ENCODE measurements at places on chromosomes 12 and 14.

- DNase-seq = peak; percentile 3
Measured at GRCh38 chr14:100547633-100548294, 39.5 kb downstream of the BEGAIN start.

- peak; percentile 54 for DNase-seq
Measured at GRCh38 chr14:64823305-64823861, 56.3 kb downstream of the SPTB start.

- DNase-seq = no peak
Measured at GRCh38 chr14:89576960-89577359, 159.9 kb upstream of the FOXN3 start.

GRCh38 chr14:72471346-72471745 lies 422.6 kb downstream of the DPF3 start:
- no peak for DNase-seq

DNA sequence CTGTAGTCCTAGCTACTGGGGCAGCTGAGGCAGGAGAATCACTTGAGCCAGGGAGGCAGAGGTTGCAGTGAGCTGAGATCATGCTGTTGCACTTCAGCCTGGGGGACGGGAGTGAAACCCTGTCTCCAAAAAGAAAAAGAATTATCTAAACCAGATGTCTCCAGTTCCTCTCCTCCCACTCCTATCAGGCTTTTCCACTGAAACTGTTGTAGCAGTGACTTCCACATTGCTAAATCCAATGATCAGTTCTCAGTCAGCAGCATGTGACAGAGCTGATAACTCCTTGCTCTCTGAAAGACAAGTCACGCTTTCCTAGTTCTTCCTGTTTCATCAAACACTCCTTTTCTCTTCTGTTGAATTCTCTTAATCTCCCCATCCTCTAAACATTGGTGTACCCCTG lies 8.6 kb downstream of the SLC38A6 start:
- DNase-seq = no peak

GRCh38 chr12:53048780-53049401 lies 974 bp upstream of the TNS2 start:
- DNase-seq = no peak

DNA sequence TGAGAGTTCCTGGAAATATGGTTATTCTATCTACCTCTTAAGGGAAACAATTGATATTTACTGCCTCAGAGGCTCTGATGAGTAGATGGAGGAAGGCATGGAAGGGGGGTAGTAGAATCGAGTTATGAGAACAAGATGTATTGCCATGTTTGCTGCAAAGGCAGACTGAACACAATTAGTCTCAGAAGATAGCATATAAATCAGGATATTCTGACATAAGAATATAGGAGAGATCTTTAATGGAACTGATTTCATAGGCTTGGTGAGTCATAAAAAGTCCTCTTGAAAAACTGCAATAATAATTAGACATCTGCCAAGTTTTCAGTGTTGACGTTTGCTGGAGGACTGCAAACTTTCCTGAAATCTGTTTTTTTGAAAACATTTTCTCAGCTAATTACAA lies 636.1 kb downstream of the TMTC2 start:
- no peak for DNase-seq

DNA sequence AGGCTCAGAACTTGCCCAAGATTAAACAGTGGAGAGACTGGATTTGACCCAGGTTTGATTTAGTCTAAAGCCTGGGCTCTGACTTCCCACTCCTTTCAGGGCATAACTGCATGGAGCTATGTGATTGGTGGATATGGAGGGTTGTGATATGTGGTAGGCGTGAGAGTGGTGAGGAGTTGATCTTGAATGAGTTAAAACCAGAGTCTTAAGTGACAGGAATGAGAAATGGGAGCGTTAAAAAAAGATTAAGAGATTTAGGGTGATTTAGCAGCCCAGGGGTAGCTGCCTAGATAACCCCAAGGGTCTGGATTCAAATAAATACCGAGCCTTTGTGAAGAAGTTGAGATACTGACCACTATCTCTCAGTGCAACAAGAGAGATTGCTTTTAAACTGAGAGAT lies 8.4 kb downstream of the SYNDIG1L start:
- no peak for DNase-seq

- DNase-seq = no peak
Measured at GRCh38 chr14:68541178-68541896, 251.5 kb downstream of the ZFP36L1 start.

GRCh38 chr12:47388712-47389111 lies 309.0 kb upstream of the AMIGO2 start:
- no peak for DNase-seq

DNA sequence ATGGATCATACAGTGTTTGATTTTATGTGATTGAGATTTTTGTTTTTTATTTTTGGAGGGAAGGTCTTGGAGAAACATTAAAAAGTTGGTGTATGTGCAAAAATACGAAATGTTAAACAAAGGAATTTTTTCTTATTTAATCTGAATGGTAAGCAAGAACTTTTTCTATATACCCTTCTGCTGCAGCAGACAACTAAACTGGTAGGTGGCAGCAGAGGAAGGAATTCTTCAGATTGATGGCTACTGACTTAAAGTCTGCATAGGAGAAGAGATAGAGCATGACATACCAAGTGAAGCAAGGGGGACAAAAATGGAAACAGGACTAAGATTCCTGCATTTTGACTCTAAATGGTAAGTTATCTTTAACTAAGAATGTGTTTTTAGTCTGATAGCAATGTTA lies 42.0 kb upstream of the A2ML1 start:
- peak; percentile 46 for DNase-seq

DNA sequence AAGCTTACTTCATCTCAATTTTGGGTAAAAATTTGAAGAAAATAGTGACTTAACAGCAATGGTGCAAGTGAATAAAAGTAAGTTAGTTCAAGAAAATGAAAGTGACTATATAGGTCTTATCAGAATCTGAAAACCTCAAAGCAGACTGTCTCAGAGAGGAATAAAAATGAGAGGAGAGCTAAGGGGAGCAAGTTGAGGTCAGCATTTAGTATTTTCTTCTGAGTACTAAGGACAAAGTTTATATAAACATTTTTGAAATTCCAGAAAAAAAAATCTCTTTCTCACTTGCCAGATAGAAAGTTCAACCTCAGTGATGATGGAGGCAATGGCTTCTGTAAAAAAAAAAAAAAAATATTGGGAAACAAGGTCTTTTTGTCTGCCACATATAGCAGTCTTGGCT lies 414.1 kb downstream of the NPAS3 start:
- DNase-seq = peak; percentile 39

DNA sequence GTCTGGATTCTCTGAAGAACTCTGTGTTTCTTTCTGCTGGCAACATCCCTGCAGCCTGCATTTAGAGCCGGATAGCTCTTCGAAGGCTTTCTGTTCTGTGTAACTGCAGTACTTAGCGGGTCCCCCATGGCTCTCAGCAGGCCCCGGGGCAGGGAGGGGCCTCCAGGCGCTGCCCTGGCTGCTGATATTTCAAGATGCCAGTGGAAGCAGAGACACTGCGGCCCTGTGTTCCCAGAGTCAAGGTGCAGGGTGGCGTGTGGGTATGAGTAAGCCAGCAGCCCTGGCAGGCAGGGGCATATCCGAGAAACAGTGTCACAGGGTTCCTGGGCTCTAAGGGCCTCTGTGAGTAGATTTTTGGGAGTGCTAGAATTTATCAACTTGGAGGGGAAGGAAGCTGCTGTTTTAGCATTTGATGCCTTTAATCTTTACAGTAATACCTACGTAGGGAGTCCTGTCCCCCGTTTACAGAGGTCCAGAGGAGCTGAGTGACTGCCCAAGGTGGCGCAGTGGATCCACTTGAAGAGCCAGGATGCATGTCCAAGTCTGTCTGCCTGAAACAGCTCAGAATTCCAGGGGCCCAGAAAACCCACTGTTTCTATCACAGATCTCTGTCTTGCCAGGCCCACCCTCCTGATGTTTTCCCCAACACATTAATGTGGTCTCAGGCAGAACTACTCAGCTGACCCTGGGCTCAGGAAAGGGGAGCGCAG lies 16.2 kb downstream of the ESRRB start:
- DNase-seq = no peak

DNA sequence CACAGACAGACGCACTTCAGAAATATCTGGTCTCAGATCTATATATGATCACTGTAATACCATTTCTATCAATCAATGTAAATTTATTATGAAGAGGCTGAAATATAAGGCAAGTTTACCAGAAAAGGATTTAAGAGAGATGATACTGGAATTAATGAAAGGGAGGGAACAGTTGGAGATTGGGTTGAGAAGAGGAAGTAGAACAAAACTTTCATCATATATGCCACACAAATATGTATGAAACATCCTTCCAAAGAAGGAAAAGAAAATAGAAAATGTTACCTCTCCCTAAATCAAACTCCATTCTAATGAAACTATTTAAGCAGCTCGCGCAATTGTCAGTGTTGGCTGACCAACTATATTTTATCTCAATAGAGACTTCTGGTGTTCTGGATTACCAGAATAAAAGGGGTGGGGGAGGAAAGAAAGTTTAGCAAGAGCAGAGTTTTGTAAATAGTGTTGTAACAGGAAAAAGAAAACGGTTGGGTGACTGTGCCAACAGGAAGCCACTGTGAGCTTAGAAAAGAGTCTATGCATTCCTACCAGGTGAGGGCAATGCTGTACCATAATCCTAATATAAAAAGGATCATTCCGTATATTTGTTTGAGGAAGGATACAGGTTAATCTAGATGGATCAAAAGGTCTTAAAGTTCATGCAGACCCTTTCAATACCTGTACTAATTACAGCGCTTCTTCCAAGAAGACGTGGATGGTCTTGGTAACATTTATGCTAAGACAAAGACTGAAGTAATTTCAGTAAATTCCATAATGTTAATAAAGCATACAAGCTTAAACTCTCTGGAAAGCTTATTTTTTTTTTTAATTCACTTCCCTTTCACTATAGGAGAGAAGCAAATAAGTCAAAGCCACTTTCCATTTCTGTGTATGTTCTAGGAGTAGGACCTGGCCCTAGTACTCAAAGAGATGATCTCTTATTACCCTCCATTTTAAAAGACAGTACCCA lies 14.5 kb upstream of the LLPH start:
- DNase-seq = peak; percentile 59

DNA sequence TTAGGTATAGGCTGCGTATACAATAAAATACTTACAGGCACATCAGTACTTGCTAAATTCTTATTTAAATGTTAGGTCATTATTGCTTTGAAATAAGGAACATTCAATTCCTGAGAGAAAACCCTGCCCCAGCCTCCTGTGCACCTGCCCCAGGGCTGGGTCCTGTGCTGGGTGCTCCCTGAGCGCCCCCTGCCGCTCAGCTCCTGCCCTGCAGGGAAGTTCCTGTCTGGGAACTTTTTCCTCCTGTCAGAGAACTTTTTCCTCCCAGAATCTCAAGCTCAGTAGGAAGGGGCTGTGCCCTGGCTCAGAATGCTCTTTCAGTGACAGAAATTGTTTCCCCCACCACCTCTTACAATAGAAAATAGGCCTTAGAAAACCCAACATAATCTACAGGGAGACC lies 751.1 kb downstream of the TMEM121 start:
- DNase-seq = no peak

DNA sequence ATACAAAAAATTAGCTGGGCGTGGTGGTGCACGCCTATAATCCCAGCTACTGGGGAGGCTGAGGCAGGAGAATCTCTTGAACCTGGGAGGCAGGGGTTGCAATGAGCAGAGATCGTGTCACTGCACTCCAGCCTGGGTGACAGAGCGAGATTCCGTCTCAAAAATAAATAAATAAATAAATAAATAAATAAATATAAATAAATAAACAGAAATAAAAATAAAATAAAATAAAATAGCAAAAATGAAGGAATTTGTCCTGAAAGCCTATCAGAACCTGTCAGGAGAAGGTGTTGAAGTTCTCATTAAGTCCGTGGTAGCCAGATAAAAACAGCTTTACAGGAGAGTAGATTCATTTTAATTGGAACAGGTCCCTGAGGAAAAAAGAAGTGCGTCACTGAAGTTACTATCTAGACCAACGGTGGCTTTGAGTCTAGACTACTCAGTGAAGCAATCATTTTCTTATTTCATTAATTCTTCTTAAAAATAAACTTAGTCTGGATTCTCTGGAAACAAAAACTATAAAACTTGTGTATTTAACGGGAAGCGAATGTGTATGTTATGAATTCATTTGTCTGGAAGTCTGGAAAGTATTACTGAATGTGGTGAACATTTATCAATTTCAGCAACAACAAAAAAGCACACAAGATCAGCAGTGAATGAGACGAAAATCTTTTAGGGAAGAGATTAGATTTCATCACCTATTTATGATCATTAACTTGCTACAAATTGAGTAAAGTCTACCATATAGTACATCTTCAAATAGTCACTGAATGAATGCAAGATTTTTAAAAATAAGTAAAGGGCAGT lies 248.5 kb upstream of the PDE3A start:
- DNase-seq = peak; percentile 6
